BJ (cell line): ENCODE measurements at places on chromosomes 4 and X. TPM values are rescaled to one million over a fixed set of nuclear protein-coding genes. Genes with fewer than 3 reads are reported as not detected.

TMSB15A gene
- 3.0 and 6.3 TPM in 2 replicates for polyA plus RNA-seq

- DNase-seq = no peak
Measured at GRCh38 chrX:112643721-112644120, 36.0 kb downstream of the LHFPL1 start.

CTAG1A gene
- polyA plus RNA-seq = not detected in 2 replicates

DNA sequence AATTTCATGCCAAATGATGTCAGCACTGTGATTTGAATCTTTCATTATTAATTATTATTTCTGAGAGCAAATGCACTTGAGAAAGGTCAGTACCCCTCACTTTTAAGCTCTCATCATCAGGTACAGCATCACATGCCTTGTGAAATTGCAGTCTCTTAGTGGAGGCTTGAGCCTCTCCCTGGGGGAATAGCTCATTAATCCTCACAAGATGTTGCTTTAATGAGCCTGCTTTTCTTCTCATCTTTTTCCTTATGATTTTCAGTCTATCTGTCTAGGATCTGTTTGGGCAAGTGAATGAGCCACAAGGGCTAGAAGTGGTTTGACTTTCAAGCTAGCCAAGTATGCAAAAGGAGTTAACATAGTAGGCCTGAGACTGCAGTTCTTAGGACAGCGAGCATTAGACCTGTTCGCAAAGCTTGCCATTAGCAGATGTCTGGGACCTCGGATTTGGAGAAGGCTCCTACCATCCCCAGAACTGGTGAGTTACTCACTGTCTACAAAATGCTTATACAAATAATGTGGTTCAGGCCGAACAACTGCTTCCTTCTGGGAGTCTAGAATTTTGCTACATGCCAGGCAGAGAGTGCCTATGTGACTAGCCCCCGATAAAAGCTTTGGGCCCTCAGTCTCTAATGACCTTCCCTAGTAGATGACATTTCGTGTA, 174.5 kb downstream of the IL15 start:
- no peak for DNase-seq

DNA sequence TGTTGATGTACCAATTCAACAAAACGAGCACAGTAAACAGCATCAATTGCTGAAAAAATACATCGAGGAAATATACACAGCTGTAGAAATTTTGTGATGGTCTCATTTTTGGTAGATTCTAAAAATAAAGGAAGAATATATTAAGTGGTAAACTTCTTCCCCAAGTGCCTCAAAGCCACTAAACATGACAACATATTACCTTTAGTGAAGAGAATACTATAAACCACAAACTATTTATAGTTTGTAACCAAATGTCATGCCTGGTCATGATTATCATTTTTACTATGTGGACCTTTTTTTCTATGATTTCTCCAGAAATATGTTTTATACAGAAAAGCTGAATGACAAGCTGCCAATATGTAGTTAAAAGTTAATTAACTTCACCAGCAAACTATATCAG, 106.9 kb downstream of the THOC2 start:
- no peak for DNase-seq

GRCh38 chrX:66876776-66877175, 237.9 kb upstream of the EDA2R start:
- no peak for DNase-seq

DNA sequence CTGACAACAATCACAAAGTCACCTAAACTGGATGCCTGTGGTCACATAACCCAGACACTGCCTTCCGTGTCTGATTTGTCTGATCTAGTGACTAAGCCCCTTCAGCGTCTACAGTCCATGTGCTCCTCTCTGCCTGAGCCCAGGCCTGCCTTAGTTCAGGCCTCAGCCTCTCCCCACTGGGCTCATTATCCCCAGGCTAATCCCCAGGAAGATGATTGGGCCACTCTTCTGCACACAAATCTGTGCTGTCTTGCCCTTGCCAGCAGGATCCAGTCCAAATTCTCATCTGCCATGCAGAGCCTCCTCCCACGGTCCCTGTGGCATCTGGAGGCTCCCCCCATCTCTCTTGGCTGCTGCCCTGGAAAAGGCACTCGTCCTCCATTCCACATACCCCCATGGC, 96.5 kb downstream of the SLC2A9 start:
- peak; percentile 4 for DNase-seq

GRCh38 chrX:31543634-31544033, 471.8 kb upstream of the FTHL17 start:
- DNase-seq = no peak

DNA sequence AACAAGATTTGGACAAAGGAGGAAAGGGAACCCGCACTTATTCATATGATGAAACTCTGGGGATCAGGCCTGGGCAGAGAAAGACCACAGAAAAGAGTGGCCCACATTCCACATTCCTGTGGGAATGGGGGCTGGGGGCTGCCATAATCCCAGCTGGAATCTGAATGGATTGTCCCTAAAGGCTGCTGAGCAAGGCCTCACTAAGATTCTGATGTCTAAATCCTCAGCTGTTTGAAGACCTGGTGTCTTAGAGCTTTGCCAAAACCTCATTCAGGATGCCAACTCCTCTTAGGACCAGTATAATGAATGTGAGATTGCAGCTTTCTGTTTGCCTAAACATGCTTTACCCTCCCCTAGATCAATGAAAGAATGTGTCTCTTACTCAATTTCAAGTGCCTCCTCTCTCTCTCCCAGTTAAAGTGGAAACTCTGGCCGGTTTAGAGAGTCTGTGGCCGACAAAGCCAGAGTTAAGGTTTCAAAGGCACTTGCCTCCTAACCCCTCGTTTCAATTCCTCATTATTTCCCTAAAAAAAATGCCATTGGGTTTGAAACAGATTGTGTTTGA, 33.3 kb upstream of the GPC4 start:
- no peak for DNase-seq

NAA11 gene
- not detected in 2 replicates for polyA plus RNA-seq

PLAC8 gene
- polyA plus RNA-seq = 13.7 and 20.2 TPM in 2 replicates

- no peak for DNase-seq
Measured at GRCh38 chr4:70768301-70768948, 46.7 kb downstream of the RUFY3 start.

DNA sequence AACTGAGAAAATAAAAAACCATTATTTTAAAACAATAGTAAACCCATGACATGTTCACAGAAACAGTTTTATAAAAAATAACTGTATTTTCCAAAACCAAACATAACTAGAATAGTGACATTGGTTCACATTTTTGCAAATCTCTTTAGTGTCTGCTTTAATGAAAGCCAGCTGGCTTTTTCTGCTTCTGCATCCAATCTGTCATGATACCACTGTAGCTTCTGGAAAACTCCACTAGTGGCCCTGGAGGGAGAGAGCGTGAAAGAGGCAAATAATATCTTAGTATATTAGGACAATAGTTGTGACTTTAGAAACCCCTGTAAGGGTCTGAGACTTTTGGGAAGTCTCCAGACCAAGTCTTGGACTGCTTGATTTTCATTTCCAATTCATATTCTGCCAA, 31.1 kb downstream of the FGFBP1 start:
- no peak for DNase-seq
